A549 (cell line): ENCODE measurements at places on chromosomes 5 and 9.

DNA sequence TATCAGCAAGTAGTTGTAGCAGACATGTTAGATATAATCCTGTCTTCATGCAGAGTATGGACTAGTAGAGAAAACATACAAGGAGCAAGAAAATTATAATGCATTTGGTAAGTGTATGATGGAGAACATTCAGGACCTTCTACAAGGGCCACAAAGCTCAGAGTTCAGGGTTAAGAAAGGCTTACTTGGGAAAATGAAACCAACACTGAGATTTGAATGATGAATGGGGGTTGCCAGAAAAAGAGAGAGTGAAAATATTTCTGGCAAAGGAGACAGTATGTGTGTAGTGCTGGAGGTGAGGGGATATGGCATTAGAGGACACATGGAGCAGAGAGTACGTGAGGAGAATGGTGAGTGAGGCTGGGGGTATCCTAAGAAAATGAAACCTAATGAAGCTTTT lies 169.8 kb upstream of the STK32A start:
- no peak for DNase-seq

GRCh38 chr5:155406815-155407214 lies 393.3 kb downstream of the KIF4B start:
- DNase-seq: no peak

GRCh38 chr5:54324651-54325271 lies 14.4 kb upstream of the ARL15 start:
- DNase-seq: no peak

- DNase-seq: no peak
Measured at GRCh38 chr9:79673614-79674013, 101.8 kb downstream of the TLE4 start.

GRCh38 chr9:91067306-91067860 lies 265.8 kb downstream of the SYK start:
- no peak for DNase-seq

DNA sequence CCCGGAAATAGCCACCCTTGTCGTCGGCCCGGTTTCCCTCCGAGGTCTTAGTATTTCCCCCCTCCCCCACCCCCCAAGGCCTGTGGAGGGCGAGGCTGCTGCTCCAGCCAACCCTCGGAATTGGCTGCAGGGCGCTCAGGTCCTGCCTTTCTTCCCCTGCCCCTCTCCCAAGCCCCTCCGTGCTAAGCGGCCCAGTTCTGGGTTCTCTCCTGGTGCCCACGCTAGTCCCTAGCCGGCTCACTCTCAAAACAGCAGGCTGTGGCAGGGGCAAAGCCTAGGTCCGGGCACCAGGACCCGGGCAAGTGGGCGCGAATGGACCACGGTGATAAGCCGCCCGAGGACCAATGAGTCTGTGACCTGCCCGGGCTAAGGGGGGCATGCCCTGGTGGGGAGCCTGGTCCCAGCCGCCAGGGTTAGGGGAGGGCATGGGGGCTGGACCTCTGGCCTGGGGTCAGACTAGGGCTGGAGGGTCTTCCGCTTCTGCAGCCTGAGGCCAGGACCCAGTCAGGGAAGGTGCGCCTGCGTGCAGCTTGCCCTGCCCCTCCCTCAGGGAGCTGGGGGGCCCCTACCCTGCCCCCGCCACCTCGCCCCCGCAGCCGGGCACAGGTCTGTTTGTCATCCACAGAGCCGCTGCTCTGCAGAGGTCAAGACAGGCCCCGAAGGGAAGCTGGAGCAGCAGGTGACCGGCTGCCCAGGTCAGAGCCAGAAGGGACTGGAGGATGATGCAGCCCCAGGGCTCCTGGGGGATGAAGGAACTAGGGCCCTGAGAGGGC lies 5.0 kb upstream of the IRX4 start:
- DNase-seq: no peak

GRCh38 chr9:33438926-33439680 lies 8.3 kb downstream of the AQP3 start:
- DNase-seq: no peak

GRCh38 chr5:160835376-160835775 lies 16.6 kb downstream of the ATP10B start:
- DNase-seq: no peak

DNA sequence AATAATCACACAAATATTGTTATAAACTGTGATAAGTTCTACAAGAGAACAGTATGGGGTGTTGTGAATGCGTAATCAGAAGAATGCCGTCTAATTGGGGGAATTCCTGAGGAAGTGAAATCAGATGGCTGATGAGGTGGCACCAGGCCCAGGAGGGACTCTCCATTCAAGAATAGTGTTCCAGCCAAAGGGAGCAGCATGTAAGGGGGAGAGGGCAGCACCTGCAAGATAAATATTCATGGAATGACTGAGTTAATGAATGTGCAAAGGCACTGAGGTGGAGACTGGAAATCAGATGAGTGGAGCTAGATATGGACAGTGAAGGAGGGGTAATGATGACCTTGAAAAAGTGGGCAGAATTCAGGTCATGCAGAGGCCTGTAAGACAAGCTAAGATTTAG lies 250.6 kb downstream of the ARRDC3 start:
- no peak for DNase-seq

- DNase-seq: no peak
Measured at GRCh38 chr5:100004969-100005368, 530.2 kb upstream of the FAM174A start.

DNA sequence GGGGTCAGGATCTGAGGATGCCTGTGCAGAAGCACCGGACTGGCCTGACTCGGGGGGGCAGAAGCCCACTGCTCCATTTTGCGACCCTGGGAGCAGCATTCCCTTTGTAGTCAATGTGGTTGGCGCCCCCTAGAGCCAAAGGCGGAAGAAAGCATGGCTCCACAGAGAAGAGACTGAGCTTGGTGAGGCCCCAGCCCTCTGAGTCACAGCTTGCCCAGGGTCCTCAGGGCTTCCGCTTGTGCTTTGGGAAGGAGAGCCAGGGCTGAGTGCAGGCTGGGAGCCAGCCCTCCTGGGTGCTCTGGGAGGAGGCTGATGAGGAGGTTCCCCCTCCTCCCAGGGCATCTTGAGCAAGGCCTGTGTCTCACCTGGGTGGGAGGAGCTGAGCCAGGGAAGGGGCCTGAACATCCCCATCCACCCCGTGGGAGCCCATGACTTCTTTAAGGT lies 5.5 kb upstream of the AQP3 start:
- peak; percentile 88 for DNase-seq

DNA sequence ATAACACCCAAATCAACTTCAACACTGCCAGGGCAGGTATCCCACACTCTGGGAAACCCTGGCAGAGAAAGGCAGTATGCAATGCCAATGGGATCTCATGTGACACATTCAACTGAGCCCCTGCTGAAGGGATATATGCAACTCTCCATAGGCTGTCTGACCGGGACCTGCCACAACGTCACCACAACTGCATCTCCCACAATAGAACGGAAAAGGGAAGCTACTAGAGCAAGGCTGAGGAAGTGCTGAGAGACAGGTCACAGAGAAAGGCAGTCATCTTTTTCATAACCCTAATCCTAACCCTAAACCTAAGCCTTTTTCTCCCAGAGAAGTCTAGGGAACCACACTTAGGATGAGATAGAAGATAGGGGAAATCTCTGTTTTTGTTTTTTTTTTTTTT lies 345.9 kb upstream of the CD180 start:
- DNase-seq: no peak

DNA sequence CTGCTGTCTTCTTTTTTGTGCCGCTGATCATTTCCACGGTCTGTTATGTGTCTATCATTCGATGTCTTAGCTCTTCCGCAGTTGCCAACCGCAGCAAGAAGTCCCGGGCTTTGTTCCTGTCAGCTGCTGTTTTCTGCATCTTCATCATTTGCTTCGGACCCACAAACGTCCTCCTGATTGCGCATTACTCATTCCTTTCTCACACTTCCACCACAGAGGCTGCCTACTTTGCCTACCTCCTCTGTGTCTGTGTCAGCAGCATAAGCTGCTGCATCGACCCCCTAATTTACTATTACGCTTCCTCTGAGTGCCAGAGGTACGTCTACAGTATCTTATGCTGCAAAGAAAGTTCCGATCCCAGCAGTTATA lies 17.1 kb downstream of the F2R start:
- DNase-seq: no peak

DNA sequence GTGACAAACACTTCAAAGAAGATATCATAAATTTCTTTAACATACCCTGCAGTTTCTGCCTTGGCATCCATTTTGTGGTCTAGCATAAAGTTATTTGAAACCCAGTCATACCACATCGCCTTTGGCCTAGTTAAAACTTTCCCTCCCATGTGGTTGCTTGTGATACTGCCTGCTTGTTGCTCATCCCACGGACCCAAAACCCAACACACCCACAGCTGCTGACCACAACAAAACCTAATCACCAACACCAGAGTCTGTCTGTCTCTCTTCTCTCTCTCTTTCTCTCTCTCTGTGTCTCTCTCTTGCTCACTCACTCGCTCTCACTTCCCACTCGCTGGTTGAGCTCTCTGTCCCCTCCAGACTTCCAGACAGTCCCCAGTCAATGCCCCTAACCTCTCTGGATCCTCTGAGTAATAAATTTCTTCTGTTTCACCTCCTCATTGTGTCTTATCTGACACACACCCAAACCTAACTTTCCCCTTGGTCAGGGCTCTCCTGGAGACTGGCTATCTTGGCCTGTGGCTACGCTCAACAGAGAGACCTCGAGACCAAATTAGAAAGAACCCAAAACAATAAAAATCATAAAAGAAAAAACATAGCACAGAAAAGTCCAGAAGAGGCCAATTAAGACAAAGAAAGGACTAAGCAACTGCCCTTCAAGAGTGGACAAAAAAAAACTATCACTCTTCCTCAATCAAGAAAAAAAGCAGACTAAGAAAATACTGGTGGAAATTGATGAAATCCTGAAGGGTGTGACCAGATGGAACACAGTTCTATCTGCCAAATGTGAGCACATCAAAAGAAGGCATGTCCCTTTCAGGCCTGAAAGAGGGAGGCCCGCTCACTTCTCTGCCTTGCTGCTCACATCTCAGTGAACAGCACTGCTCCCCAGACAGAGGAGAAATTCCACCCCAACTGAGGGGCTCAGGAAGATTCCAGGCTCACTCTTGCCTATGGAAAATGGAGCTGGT lies 41.5 kb downstream of the TTLL11 start:
- DNase-seq: no peak

DNA sequence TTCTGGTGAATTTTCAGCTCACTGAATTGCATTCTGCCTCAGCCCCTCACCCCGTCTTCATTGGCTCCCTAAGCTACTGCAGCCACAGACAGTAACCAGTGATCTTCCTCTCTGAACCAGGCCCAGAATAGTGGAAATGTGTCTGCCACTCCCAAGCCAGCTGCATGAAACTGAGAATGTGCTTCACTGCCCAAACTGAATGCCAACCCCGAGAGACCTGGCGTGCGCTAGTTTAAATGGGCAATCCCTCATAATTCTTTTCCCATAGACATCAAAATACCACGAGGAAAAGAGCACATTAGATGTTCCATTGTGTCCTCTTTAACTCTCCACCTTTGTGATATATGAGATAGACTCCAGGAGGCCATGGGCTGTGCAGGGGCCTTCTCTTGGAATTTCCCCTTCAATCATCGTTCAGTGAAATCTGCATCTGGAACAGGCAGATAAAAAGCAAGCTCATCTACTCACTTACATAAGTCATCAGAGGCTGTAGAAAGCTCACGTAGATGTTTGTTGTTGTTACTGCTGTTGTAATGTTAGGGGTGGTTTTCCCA lies 320.2 kb downstream of the NFIB start:
- DNase-seq: no peak

GRCh38 chr5:43042176-43042625 lies 2.1 kb upstream of the ANXA2R start:
- DNase-seq: peak; percentile 82

GRCh38 chr5:42876375-42876844 lies 64.7 kb upstream of the SELENOP start:
- DNase-seq: no peak

DNA sequence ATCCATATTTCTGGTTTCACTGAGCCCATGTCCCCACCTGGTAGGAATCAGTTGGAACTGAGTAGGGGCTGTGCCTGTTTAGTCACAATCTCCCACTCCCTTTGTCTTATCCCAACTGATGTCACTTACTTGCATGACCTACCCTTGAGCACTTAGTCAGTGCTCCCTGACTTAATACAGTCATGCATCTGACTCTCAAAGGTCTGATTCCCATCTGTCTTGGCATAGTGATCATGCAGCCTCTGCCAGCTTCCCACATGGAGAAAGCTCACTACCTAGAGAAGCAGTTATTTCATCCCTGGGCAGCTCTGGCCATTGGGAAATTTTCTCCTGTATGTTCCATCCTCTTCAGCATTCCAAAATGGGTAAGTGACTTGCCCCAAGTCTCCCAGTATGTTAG lies 24.8 kb downstream of the ABLIM3 start:
- DNase-seq: no peak

GRCh38 chr9:84793251-84793650 lies 123.7 kb downstream of the NTRK2 start:
- DNase-seq: no peak

DNA sequence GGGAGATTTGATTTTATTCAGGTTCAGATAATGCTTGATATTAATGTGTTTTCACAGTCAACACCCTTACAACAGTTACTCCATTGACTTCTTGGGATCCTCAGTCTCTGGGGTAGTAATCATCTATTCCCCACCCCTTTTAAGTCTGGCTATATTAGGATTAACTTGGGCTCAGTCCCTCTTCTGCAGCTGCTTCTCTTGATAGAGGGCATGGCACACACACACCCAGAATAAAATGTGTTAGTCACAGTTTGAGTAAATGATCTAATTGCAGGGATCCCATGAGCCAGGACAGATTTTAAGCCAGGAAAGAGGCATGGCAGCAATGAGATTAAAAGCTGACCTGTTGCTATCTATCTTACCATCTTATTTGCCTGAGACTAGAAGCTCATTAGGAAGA lies 53.7 kb upstream of the VLDLR start:
- no peak for DNase-seq

GRCh38 chr5:107786424-107786823 lies 115.7 kb upstream of the EFNA5 start:
- DNase-seq: no peak

DNA sequence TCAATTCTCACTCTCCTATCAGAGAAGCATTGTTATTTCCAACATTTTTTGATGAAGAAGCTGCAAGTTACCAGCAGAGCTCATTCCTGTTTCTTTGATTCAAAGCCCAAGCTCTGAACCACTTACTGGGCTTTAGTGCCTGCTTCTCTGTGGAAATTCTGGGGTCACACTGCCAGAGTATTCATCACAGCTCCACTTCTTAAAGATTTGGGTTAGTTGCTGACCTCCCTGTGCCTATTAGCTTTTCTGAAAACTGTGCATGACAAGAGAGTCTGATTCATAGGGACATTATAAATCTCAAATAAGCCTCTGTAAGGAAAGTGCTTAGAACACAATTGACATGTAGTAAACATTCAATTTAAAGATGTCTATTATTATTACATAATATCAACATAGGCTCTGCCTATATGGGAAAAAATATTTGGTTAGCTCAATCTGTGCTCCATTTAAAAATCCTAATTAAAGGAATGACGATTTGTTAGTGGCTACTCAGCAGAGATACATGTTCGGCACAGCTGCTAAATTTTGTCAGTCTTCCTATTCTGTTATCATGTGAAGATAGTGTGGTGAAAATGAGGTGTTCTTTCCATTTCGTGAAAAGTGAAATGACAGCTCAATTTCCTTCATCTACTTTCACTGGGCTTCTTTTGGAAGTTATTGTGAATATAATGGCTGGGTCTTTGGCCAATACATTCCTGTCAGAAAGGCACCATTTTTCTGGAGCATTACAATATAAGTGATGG lies 293.0 kb downstream of the KCTD16 start:
- no peak for DNase-seq

GRCh38 chr9:113853333-113853732 lies 22.8 kb upstream of the ZNF618 start:
- DNase-seq: peak; percentile 22
